Stimulated activated naive CD4-positive, alpha-beta T cell treated with Interleukin-2 at 50 U/mL for 16 hours (primary cell): ENCODE measurements at places on chromosomes 12 and 14.
A peak's percentile ranks its signal among the peaks of the same experiment; 100 is the strongest.

DNA sequence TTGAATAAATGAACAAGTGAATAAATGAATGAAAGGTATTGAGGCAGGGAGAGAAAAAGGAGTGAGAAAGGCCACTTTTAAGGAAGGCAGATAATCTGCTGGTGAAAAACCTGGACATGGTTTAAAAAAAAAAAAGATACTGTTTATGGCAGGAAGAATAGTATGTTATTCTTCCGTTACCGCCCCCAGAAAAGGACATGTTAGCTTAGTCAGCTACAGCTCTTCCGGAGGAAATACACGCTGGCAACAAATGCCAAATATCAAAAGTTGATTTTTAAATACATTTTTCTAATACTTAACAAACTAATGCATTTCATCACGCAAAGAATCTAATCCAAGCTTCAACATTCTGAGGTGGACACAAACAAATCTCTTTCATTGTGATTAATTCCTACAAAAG is 43.2 kb downstream of the SLC5A8 start:
- DNase-seq = no peak

GRCh38 chr12:53048780-53049401 is 974 bp upstream of the TNS2 start:
- no peak for DNase-seq

DNA sequence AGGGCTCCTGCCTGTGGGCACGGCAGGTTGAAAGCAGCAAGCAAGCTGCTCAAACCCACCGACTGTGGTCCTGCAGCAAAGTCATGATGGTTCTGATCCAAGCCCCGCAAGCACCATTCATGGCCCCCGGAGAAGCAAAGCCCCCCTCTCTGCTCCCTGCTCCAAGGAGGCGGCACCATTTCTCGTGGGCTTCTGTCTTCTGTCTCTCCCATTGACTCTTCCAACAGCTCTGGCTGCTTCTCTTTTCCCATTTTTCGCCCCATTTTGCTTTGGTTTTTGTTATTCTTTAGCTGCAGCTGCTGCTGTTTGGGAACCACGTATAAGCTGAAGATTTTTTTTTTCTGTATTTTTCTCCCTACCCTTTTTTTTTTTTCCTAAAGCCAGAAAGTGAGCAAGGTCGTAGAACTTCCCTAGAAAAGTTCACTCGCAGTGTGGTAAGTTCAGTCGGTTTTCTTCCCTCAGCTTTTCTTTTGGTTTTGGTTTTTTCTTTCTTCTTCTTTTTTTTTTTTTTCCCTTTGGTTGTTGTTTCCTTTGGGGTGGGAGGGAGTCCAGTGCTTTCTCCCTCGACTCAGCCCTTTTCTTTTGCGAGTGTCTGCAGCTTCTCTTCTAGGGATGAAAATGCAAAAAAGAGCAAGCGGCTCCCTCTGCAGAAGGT is 354.1 kb downstream of the DPF3 start:
- DNase-seq = no peak

- no peak for DNase-seq
Observed at GRCh38 chr12:95006206-95006605, 2.7 kb upstream of the NDUFA12 start.

DNA sequence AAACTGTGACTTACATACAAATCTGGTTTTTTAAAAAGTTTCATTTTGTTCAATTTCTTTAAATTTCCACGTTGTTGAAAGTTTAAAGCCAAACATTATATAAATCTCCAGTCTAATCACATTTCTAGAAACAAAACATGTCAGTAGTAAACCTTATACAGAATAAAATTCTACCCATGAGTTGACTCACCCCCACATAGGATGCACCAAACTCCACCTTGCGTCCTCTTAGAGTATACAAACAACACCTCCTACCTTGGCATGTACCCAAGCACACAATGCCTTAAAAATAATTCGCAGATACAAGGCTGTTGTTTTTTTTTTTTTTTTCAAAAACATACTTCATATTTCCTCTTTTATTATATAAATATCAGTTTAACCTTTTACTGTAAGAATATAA is 3.3 kb downstream of the FBXL14 start:
- DNase-seq = peak; percentile 33

GRCh38 chr12:109770861-109771670 is 57.4 kb downstream of the FAM222A start:
- no peak for DNase-seq

GRCh38 chr14:101150039-101150610 is 246.6 kb upstream of the RTL1 start:
- DNase-seq = no peak

- no peak for DNase-seq
Observed at GRCh38 chr12:13152756-13153155, 43.8 kb upstream of the EMP1 start.

- DNase-seq = no peak
Observed at GRCh38 chr12:4213471-4213870, 60.1 kb upstream of the CCND2 start.

DNA sequence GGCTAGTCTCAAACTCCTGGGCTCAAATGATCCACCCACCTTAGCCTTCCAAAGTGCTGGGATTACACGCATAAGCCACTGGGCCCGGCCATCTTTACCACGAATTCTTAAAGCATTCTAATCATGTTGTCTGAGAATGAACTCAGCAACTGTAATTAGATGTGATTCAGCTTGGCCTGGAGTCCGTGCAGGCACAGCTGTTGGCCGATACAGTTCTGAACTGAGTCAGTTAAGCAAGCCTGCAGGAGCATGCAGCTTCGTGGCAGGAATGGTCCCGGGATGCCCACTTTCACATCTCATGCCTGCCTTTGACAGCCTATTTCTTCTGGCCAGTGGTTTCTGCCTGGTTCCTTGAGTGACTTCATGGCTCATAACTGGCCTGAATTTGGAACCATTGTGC is 194.1 kb downstream of the ANO6 start:
- no peak for DNase-seq

- DNase-seq = no peak
Observed at GRCh38 chr12:69342421-69342820, 5.8 kb upstream of the LYZ start.

DNA sequence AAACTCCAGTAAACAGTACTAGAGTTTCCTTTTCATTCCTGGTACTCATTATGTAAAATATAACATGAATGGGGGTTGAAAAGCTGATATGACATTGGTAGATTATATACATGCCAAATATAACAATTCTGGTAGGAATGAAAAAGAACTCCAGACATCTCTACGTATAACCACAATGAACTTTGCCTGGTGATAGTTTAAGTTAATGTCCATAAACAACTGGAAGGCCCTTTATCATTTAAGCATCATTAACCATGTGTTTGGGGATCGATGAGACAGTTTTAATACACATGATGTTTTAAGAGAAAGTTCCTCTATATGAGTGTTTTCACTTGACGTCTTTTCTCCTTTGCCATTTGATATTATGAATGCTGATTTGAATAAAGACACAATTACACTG is 5.8 kb downstream of the PTGER2 start:
- no peak for DNase-seq

GRCh38 chr14:70808416-70809224 is 693 bp downstream of the MAP3K9 start:
- DNase-seq = peak; percentile 51

DNA sequence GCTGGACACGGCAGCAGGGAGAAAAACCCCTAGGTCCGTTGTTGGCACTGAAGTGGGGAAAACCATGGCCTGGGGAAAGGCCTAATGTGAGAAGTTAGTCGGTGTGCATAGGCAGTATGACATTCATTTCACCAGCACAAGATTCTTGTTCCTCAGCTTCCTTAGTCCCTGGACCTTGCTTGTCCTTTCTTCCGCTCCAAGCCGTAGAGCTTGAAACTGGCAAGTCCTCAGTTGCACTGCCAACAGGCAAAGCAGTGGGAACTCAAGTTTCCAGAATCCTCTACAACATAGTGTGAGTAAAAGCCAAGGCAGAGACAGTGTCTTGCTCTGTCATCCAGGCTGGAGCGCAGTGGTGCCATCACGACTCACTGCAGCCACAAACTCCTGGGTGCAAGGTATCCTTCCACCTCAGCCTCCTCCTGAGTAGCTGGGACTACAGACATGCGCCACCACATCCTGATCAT is 138.5 kb upstream of the AMIGO2 start:
- DNase-seq = peak; percentile 32
